Activated CD4-positive, alpha-beta T cell treated with anti-CD3 and anti-CD28 coated beads, Interleukin-2, amount 10 ng/mL, durations not matched to agents 24 days and 14 days (primary cell): ENCODE measurements at places on chromosomes 5 and 9. TPM values are rescaled to one million over a fixed set of nuclear protein-coding genes. Genes with fewer than 3 reads are reported as not detected.

- H3K4me3 ChIP-seq, result peak overlapping the region; percentile 74
- peaks cover 35% of the 10 kb centered on the region for H3K36me3 ChIP-seq
- no peaks in the 10 kb centered on the region for H3K27me3 ChIP-seq
- H3K4me1 ChIP-seq, result peaks cover 84% of the 10 kb centered on the region
- peak overlapping the region; percentile 99 for H3K27ac ChIP-seq
- DNase-seq, result no peak
These were observed 32.4 kb downstream of the IRF1 start for GRCh38 chr5:132458226-132458560.

The ALDH7A1 gene
- 1.3 and 1.9 TPM in 2 replicates for total RNA-seq

The CHSY3 gene
- total RNA-seq, result not detected in 2 replicates

DNA sequence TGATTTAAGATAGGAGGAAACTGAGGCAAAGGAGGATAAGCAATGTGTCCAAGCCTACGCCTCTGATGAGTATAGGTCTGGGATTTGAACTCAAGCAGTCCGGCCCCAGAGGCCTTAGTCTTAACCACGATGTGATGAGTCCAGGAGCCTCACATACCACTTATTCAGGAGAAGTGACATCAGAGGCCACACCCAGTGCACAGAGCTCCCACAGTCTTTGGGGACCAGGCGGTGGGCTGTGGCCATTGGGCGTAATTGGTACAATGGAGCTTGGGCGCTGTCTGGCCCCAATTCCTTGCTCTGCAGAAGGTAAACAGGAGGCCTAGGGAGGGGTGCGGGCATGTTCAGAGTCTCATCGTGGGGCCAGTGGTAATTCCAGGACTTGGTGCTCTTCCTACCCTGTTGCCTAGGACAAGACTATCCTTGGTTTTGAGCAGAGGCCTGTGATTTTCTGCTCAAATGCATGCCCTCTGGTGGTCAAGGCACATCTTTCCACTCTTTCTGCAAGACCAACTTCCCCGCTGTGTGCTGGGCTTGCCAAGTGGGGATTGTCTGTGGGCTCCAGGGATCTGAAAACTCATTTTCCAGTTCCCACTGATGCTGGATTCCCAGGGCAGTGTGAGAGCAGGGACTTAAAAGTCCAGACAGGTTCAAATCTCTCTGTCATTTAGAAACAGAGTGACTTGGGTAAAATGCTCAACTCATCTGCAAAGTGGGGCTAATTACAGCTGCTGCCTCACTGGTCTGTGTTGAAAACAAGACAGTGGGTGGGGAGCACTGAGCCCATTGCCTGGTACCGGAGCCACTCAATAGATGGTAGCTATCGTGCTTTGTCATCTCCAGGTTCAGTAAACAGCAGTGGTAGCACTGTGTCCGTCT, 15.8 kb downstream of the NDST1 start:
- H3K36me3 ChIP-seq, result no peaks in the 10 kb centered on the region
- no peaks in the 10 kb centered on the region for H3K27me3 ChIP-seq
- H3K4me1 ChIP-seq, result no peaks in the 10 kb centered on the region

The ABCA2 gene
- total RNA-seq, result 25.0 and 25.9 TPM in 2 replicates

The OTP gene
- not detected in 2 replicates for total RNA-seq

GRCh38 chr9:129177443-129177790, 644 bp downstream of the IER5L start:
- peak overlapping the region; percentile 92 for H3K4me3 ChIP-seq
- peaks cover 12% of the 10 kb centered on the region for H3K27me3 ChIP-seq
- H3K27ac ChIP-seq, result no peak overlapping the region

- no peak overlapping the region for H3K4me3 ChIP-seq
- H3K36me3 ChIP-seq, result no peaks in the 10 kb centered on the region
- DNase-seq, result no peak
These were observed 550.8 kb downstream of the CDH9 start for GRCh38 chr5:26487553-26487952.

DNA sequence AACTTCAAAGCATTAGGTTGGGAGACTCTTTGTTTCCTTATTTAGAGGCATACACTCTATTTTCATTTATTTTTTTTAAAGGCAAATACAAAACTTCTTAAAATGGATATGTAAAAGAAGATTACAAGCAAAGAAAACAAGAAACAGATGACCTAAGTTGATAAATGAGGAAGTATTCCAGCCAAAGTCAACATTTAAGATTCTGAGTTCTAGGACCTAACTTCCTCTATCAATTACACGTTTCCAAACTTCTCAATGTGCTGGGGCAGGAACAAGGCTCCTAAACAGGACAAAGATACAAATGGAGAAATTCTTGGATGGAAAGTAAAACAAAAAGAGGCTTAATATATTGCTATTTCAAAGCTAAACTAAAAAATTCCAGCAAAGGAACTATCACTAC, 89.5 kb downstream of the TLE1 start:
- H3K27me3 ChIP-seq, result no peaks in the 10 kb centered on the region
- no peak for DNase-seq
- H3K36me3 ChIP-seq, result no peaks in the 10 kb centered on the region
- H3K27ac ChIP-seq, result no peak overlapping the region

DNA sequence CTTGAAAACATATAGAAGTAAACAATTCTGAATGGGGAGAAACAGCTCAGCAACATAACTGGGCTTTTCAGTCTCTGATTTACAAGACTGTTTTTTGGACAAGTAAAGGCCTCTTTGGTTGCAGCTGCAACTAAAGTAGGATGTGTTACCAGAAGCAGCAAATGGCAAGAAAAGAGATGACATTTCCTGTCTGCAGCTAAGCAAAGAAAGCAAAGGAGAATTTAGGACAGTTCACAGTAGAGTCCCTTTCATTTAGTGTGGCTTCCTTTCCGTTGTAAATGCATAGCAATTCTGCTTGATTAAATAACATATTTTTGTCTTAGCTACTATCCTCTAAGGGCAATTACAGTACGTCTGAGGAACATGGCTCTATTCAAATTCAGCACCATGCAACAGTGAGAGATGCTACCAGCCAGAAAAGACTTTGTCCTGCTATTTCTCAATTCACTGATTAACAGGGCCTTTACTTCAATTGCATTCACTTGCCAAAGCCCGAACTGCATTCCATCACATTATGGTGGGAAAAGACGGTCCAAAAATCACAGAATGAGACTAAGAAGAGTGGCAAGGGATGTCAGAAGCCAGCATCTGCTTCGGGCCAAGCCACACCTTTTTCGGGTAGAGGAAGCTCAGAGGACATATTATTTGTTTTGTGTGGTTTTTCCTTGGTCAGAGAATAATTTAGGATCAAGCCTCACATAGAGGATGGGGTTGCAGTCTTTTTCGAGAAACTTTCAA, 107.7 kb downstream of the SEMA6A start:
- no peaks in the 10 kb centered on the region for H3K36me3 ChIP-seq
- H3K27me3 ChIP-seq, result no peaks in the 10 kb centered on the region
- no peaks in the 10 kb centered on the region for H3K4me1 ChIP-seq
- DNase-seq, result no peak
- no peak overlapping the region for H3K27ac ChIP-seq

GRCh38 chr5:143506836-143507552, 103.5 kb upstream of the NR3C1 start:
- no peak for DNase-seq
- no peaks in the 10 kb centered on the region for H3K4me1 ChIP-seq
- H3K36me3 ChIP-seq, result no peaks in the 10 kb centered on the region
- no peaks in the 10 kb centered on the region for H3K27me3 ChIP-seq

The ABCA1 gene
- 0.31 and 0.56 TPM in 2 replicates for total RNA-seq

DNA sequence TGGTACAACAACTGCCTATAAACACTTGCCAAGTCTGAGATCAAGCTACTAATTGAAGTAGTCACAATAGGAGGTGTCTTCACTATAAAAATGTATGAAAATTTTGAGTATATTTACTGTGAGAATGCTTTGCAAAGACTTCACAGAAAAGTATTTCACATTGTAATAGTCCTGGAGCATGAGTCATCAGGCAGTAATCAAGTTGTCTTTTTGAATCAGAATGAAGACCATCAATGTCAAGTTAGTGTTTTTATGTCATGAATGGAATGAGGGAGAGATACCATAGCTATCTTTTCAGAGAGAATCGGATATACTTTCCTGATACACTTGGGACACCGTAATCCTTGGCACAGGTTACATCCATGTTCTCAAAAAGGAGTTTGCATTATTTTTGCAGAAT, 466.9 kb upstream of the ARRDC3 start:
- no peak overlapping the region for H3K27ac ChIP-seq
- no peak for DNase-seq
- H3K4me1 ChIP-seq, result no peaks in the 10 kb centered on the region
- no peak overlapping the region for H3K4me3 ChIP-seq

GRCh38 chr9:119368179-119368578, 1.1 kb downstream of the BRINP1 start:
- no peaks in the 10 kb centered on the region for H3K36me3 ChIP-seq
- H3K27ac ChIP-seq, result no peak overlapping the region
- no peak overlapping the region for H3K4me3 ChIP-seq
- DNase-seq, result no peak

- peak; percentile 95 for DNase-seq
- H3K27ac ChIP-seq, result peak overlapping the region; percentile 69
- H3K36me3 ChIP-seq, result no peaks in the 10 kb centered on the region
- H3K4me3 ChIP-seq, result peak overlapping the region; percentile 71
These were observed 7.7 kb upstream of the CFAP157 start for GRCh38 chr9:127698985-127699670.

DNA sequence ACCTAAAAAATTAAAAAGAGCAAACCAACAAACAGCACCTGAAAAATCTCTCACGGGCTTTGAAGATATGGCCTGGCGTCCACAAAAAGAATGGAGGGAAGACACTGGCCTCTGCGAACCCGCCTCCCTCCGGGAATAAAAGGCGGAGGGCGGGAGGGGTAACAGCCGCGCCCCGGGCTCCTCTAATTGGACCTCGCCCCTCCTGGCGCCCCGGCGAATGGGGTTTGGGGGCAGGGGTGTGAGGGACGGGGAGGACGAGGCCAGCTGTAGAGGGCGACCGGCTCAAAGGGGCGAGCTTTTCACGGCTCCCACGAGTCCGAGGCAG, 753 bp downstream of the FANCC start:
- peaks cover 18% of the 10 kb centered on the region for H3K4me1 ChIP-seq
- peaks cover 3% of the 10 kb centered on the region for H3K36me3 ChIP-seq
- H3K27me3 ChIP-seq, result peaks cover 19% of the 10 kb centered on the region
- peak overlapping the region; percentile 91 for H3K4me3 ChIP-seq
- peak overlapping the region; percentile 74 for H3K27ac ChIP-seq
- DNase-seq, result no peak

GRCh38 chr9:89078421-89078820, 87.2 kb downstream of the S1PR3 start:
- peaks cover 15% of the 10 kb centered on the region for H3K27me3 ChIP-seq
- no peak for DNase-seq
- no peak overlapping the region for H3K4me3 ChIP-seq
- no peaks in the 10 kb centered on the region for H3K36me3 ChIP-seq
- no peak overlapping the region for H3K27ac ChIP-seq

- no peak overlapping the region for H3K27ac ChIP-seq
- H3K36me3 ChIP-seq, result no peaks in the 10 kb centered on the region
These were observed 137.3 kb downstream of the SLC12A2 start for GRCh38 chr5:128220841-128221240.

DNA sequence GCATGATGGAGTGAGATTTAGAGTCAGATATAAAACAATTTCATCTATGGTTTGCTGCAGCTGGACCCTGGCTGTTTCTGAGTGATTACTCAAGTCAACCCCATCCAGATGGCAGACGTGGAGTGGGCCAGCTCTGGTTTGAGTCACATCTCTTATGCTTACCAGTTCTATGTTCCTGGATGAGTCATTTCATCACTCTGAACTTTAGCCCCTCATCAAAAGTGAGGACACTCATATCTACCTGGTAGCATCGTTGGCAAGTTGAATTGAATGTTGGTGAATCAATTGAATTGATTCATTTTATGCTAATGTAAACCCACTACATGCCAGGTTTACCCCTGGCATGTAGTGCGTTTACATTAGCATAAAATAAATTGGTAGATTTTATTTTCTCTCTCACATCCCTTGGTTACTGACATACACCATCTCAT, 176.4 kb downstream of the FGF18 start:
- no peak overlapping the region for H3K4me3 ChIP-seq
- no peak for DNase-seq
- H3K4me1 ChIP-seq, result peaks cover 3% of the 10 kb centered on the region
- peaks cover under 1% of the 10 kb centered on the region for H3K27me3 ChIP-seq
- H3K36me3 ChIP-seq, result no peaks in the 10 kb centered on the region

- no peak overlapping the region for H3K4me3 ChIP-seq
- no peak for DNase-seq
- no peaks in the 10 kb centered on the region for H3K27me3 ChIP-seq
- no peaks in the 10 kb centered on the region for H3K36me3 ChIP-seq
These were observed 14.3 kb downstream of the PHF2 start for GRCh38 chr9:93590609-93591234.

The ZNF484 gene
- 7.3 and 7.7 TPM in 2 replicates for total RNA-seq

The ZNF483 gene
- total RNA-seq, result 1.8 and 2.2 TPM in 2 replicates

- H3K4me3 ChIP-seq, result no peak overlapping the region
- H3K27me3 ChIP-seq, result no peaks in the 10 kb centered on the region
- H3K36me3 ChIP-seq, result peaks cover 14% of the 10 kb centered on the region
- H3K27ac ChIP-seq, result no peak overlapping the region
These were observed 15.5 kb upstream of the PAIP1 start for GRCh38 chr5:43572357-43572756.

The MAN1B1 gene
- total RNA-seq, result 49.7 and 50.1 TPM in 2 replicates

GRCh38 chr9:125470767-125471580, 209.3 kb downstream of the GAPVD1 start:
- no peak overlapping the region for H3K4me3 ChIP-seq
- no peak overlapping the region for H3K27ac ChIP-seq
- no peak for DNase-seq
- no peaks in the 10 kb centered on the region for H3K4me1 ChIP-seq
- peaks cover 5% of the 10 kb centered on the region for H3K36me3 ChIP-seq

The NHP2 gene
- 267 and 273 TPM in 2 replicates for total RNA-seq

DNA sequence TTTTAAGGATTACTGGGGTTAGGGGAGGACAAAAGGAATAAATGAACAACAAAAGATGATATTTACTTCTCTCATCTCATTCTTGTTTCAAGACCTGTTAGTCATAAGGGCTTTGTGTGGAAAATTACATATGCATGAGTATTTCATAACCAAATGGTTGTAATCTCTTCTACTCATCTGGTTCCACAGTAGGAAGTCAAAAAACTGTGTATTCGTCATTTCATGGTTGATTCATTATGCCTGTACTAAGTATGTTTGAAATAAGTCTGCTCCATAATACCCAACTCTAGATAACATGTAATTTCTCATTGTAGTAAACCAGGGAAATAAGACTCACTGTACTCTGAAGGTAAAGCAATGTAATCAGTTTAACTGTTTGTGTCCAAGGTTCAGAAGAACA, 212.9 kb downstream of the ARRDC3 start:
- no peaks in the 10 kb centered on the region for H3K27me3 ChIP-seq
- peaks cover 17% of the 10 kb centered on the region for H3K4me1 ChIP-seq
- no peaks in the 10 kb centered on the region for H3K36me3 ChIP-seq

GRCh38 chr5:90231688-90232087, 177.9 kb downstream of the CETN3 start:
- no peak overlapping the region for H3K4me3 ChIP-seq
- no peaks in the 10 kb centered on the region for H3K27me3 ChIP-seq
- H3K27ac ChIP-seq, result no peak overlapping the region

The NDST1 gene
- total RNA-seq, result 2.8 and 3.9 TPM in 2 replicates

DNA sequence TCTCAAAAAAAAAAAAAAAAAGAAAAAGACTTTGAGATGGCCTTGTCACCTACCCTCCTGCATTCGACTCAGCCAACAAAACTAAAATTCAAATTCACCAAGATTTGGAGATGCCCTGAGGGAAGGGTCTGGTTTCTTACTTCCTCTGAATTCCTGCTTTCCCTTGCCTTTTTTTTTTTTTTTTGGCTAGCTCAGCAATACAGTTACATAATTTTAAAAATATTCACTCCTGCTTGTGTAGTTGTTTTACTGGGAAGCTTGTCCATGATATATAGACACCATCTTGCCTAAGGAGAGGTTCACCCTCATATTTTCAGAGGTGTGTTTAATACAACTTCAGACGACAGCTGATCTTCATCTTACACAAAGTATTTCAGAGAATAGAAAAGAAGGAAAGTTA, 21.3 kb upstream of the SERINC5 start:
- H3K27me3 ChIP-seq, result no peaks in the 10 kb centered on the region
- H3K36me3 ChIP-seq, result no peaks in the 10 kb centered on the region
- peaks cover 2% of the 10 kb centered on the region for H3K4me1 ChIP-seq
- no peak overlapping the region for H3K4me3 ChIP-seq
- H3K27ac ChIP-seq, result no peak overlapping the region
- no peak for DNase-seq
